CD8-positive, alpha-beta memory T cell (primary cell): ENCODE measurements at places on chromosomes 16 and 17. TPM values are rescaled to one million over a fixed set of nuclear protein-coding genes. Genes with fewer than 3 reads are reported as not detected.

- DNase-seq = peak; percentile 73
These were observed 2.7 kb upstream of the TMIGD1 start for GRCh38 chr17:30336369-30337171.

Gene AARS1
- total RNA-seq = 136 TPM

- no peak for DNase-seq
These were observed 11.0 kb downstream of the KRT32 start for GRCh38 chr17:41456204-41456603.

Gene FNDC8
- 0.16 TPM for total RNA-seq

DNA sequence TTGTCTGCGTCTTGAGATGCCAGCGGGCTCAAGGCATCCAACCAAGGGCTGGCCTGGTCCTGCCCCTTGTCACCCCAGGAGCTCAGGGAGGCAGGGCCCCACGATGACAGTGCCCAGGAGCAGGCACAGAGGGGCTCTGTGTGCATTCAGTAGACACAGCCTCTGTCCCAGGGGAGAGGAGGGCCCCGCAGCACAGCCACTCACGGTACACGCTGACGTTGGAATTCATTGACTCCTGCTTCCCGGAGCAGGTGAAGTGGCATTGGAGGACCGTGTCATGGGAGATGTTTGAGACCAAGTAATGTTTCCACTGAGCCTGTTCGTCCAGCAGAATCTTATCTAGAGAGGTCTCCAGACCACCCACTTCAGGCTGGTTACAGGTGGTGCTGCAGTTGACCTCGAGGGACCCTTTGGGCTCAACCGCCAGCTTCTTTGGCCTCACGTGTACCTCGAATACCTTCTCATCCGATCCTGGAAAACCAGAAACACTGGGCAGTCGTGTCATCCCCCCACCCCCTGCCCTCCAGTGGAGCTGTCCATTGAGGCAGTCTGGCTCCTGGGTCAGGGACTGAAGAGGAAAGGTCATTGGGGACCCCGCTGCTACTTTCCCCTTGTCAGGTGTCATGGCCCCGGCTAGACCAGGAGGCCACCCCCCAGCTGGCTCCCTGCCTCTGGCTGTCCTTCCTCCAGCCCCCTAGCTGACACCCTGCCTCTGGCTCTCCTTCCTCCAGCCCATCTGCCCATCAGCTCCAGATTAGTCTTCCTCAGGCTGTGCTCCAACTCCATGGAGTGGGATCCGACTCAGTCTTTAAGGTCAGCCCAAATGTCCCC, 7.0 kb downstream of the PRR29 start:
- no peak for DNase-seq

Gene C17orf113
- total RNA-seq = 0.15 TPM
